NCI-H1092 (cell line): ENCODE measurements at places on chromosomes 12 and 14.

DNA sequence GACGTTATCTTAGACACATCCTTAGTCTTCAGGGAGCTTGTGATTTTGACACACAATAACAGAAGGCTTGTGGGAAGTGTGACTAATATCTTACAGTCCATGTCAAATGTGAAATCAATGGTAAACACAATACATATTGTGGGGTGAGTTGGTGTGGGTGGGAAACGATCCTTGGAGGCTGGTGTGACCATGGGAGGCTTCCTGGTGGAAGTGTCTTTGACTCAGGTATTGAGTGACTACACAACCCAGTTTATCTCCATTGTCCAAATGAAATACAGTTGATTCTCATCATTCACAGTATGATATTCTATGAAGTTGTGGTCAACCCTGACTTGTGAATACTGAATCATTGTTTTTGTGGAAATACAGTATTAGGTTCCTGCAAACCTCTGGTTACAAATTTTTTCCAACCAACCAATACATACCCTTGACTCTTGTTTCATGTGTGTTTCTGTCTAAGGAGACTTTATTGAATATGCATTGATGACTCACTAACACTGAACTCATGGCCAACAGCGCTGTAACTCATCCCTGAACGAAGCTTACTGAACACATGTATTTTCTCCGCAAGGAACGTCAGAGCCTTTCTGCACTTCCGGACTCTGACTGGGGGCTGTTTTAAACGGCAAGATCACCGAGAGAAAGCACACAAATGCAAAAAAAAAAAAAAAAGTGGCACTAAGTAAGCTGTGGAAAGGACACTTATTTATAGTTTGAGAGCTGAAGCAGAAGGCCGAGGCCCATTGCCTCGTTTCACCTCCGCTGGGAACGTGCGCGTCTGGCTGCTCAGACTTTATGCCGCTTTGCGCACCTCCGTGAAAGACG, 59.0 kb downstream of the CLMN start:
- no peak for DNase-seq

DNA sequence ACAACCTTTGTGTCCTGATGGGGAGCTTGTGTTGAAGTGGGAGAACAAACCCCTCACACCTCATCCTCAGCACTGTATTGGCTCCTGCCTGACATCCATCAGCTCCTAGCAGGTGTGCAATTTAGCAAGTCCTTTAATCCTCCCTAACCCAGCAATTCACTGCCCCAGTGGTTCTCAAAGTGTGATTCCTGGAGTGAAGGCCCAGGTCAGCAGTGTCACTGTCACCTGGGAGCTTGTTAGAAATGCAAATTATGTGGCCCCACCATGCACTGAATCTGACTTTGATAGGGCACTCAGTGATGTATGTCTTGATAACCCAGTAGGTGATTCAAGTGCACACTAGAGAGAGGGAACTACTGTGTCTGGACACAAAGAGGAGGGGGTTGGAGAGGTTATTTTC, 133.6 kb downstream of the FGD4 start:
- DNase-seq: no peak

DNA sequence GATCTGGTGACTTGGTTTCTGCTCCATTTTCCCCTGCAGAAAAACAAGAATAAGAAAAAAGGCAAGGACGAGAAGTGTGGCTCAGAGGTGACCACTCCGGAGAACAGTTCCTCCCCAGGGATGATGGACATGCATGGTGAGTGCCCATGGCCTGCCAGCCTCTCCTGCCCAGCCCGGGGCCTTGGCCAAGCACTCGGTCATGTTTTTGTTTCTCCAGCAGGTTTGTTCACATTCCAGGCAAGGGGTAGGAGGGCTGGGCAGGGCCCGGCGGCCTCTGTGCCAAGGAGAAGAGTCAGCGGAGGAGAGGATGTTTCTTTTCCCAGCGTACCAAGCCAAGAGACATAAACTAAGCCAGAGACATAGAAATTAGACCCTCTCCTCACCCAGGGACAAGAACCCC, 13.6 kb downstream of the BCL7A start:
- no peak for DNase-seq

- no peak for DNase-seq
Observed at GRCh38 chr14:83395321-83395720, 1861.7 kb upstream of the SEL1L start.

- DNase-seq: no peak
Observed at GRCh38 chr14:72903716-72904115, 9.8 kb upstream of the DPF3 start.

DNA sequence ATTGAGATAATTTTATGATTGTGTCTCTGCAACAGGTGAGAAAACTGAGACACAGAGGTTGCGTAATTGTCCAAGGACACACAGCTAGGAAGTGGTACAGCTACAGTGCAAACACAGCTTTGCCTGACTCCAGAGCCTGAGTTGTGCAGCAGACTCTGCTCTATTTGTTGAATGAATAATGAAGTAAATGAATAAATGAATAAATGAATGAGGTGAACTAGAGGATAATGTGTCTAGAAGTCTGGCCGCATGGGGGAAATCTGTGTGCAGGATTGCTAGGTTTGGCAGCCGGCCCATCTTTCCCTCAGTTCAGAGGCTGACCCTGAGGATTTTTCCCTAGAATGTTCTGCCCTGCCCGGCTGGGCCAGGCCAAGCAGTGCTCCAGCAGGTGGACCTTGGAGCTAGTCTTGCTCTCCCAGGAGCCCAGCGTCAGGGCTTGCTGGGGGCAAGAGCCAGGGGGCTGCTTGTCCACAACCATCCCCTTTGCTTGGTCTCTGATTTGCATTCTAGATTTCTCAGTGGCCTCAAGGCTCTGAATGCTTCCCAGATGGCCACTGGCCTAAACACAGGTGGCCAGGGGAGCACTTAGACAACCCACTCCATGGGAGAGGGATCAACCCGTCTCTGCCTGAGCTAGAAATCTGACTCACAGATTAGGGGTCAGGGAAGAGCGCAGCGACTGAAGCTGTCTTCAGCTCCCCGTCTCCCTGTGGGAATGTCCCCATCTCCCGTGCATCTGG, 225.2 kb downstream of the C12orf75 start:
- DNase-seq: no peak

DNA sequence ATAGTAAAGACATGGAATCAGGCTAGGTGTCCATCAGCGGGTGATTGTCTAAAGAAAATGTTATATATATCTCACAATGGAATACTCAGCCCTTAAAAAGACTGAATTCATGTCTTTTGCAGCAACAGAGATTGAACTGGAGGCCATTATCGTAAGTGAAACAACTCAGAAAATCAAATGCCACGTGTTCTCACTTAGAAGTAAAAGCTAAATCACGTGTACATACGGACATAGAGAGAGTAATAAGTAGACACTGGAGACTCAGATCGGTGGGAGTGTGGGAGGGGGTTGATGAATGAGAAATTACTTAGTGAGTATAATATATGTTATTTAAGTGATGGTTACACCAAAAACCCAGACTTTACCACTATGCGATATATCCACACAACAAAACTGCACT, 266.3 kb upstream of the PPFIA2 start:
- no peak for DNase-seq

DNA sequence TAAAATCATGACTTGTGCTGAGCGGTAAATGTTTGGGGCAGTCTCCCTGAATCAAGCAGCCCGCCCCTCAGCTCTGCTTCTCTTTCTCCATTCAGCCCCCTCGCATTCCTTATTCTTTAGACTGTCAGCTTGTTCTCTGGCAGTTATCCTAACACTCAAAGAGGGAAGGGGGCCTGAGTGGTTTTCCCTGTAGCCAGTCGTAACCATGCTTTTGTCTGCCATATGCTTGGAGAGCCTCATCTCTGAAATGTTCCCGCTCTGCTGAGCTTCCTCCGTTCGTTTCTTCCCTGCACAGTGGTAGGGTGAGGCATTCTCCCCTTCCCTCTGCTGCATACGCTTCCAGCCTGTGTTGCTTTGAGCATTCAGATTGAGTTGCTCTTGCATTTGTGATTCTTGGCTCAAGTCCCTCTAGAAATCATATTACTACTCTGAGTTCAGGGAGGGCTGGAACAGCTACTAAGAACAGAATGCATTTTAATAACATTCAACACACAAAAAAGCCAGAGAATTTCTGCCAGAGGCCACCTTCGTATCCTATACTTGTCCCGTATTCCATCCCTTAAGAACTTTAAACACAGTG, 119.7 kb downstream of the FBXL14 start:
- peak; percentile 85 for DNase-seq

GRCh38 chr14:95296966-95297365, 22.7 kb downstream of the CLMN start:
- no peak for DNase-seq

DNA sequence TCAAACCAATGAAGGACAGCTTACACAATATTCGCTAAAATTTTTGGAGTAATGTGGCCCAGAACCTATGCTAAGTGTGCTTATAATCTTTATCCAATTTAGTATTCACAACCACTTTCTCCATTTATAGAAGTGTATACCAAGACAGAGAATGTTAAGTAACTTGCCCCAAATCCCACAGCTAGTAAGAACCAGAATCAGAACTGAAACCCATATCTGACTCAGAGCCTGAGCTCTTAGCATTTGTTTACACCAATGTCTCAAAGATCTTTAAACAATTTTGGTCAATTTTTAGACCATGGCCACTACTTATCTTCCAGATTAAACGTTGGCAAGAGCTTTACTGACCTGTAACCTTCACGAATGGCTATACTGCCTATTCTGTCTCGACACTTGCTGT, 53.0 kb downstream of the PAPLN start:
- no peak for DNase-seq

GRCh38 chr12:6361834-6362233, 13.5 kb downstream of the SCNN1A start:
- no peak for DNase-seq

- no peak for DNase-seq
Observed at GRCh38 chr14:76101391-76102379, 50.0 kb upstream of the GPATCH2L start.

- no peak for DNase-seq
Observed at GRCh38 chr12:3645091-3645490, 107.8 kb downstream of the CRACR2A start.

DNA sequence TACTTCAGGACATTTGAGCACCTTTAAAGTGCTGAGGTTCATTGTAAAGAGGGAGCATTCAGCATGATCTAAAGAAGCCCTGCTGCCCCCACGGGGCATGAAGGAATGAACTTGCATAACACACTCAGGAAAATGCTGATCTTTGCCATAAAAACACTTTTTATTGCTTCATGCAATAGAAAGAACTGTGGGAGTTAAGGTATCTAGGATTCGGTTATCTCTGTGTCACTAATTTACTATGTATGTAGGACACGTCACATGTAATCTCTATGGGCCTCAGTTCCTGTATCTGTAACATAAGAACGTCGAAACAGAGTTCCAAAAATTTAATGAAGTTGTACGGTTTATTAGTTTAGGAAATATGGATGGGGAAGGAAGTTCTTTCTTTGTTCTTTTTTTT, 33.0 kb downstream of the BTBD7 start:
- DNase-seq: no peak

DNA sequence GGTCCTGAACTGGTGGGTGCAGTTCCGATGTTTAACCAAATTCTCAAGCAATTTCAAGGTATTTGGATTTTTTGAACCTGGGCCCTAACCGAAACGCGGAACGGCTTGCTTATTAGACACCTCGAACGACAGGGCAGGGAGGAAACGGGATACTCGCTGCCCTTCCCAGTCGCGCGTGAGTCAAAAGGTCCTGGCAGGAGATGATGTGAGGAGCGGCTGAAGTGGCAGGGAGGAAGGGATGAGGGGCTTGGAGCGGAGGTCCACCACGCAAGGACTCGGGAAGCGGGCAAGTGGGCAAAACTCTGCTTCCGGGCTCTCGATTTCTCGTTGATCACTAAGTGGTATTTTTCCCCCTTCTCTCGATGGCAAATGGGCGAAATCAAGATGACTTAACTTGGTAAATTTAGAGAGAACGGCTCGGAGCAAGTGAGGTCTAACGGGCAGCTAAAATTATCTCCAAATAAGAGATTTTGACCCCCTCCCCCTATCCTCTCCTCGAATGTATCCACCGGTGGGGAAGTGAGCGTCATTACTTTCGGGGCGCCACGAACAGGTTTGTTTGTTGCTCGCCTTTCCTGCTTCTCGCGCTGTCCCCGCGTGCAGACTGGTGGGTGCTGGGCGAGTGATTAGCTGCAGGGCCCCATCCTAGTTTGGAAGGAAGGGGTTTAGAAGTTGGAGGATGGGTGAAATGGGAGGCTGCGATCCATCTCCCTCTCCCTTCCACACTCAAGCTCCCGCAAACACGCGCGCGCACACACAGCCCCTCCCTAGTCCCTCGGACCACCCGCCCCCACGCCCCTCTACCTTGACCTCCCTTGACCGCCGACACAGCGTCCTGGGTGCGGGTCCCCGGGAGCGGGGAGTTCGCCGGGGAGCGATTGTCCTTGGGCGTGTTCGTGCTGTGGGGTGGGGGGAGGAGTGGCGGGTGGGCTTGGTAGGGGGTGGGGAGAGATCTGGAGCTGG, 986 bp upstream of the NTF3 start:
- no peak for DNase-seq

DNA sequence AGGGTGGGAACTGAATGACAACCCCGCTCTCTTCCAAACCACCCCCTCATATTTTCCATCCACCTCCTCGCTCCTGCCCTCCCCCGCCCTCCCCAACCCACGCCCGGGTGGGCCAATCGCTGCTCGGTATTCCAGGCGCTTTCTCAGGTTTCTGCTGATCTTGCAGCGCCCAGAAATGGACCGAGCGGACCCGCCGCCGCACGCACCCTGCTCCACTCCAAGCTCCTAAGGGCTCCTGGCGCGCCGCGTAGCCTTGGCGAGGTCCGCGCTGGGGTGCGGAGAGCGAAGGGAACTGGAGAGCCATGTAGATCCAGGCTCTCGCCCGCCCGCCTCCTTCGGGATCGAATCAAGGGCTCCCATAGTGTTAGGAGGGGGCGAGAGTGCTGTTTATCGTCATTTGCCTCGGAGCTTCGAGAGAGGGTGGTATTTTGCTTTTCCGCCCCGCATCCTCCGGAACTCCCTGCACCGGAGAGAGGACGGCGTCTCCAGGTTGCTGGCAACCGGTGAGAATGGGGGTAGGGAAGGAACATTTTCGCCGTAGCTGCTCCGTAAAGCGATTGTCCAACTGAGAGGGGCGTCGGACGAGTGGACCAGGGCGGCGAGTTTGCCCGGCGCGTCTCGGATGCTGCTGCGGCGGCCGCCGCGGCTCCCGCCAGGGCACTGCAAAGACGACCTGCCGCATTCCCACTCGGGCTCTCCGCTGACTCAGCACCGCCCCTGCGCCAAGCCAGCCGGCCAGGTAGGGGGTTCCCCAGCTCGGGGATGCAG, at the start of gene KCNA1:
Gene KCNA1 (plus strand): TSS at position 172 of the 768 bp plus-strand sequence. CDS start 1,474 bp downstream, outside the sequence.
- peak; percentile 38 for DNase-seq
